ENCODE measurements at places on chromosomes 2 and 18.

GRCh38 chr2:171703574-171704347, 16.5 kb downstream of the DYNC1I2 start:
- no peak overlapping the region for H3K27ac ChIP-seq
- peaks cover 43% of the 10 kb centered on the region for H3K36me3 ChIP-seq
- no peaks in the 10 kb centered on the region for H3K27me3 ChIP-seq
- peak; percentile 30 for DNase-seq
- no peak overlapping the region for H3K4me3 ChIP-seq

DNA sequence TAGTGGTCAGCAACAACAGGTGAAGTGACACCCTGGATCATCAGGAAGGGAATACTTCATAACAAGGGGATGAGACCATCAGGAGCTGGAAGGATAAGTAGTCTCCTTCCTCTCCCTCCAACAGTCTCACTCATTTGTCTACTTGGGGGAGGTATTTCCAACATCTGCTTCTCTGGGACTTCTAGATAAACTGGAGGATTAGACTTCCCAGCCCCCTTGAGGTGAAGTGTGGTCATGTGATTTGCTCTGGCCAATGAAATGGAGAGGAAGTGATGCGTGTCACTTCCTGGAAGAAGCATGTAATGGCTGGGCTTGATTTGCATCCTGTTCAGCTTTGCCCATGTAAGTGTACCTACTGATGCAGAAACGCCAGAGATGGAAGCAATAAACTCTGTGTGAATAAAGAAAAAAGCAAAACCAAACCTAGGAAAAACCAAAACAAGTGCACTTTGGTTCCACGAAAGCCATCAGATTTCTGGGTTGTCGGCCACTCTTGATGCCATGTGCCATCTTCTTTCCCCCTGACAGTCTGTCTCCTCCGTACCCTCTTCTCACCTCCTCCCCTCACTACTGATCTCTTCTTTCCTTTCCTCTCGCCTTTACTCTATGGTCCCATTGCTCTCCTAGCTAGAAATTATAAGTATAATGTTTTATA, 76.1 kb upstream of the DNMT3A start:
- H3K27me3 ChIP-seq: no peaks in the 10 kb centered on the region
- no peak overlapping the region for H3K27ac ChIP-seq
- DNase-seq: no peak
- no peak overlapping the region for H3K4me3 ChIP-seq

DNA sequence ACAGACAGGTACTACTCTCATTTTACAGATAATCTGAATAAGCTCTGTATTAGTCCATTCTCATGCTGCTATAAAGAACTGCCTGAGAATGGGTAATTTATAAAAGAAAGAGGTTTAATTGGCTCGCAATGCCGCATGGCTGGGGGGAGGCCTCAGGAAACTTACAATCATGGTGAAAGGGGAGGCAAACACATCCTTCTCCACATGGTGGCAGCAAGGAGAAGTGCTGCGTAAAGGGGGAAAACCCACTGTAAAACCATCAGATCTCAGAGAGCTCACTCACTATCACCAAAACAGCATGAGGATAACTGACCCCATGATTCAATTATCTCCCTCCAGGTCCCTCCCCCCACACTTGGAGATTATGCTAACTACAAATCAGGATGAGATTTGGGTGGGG, 254.4 kb downstream of the KCNE4 start:
- H3K27ac ChIP-seq: no peak overlapping the region
- H3K4me1 ChIP-seq: no peaks in the 10 kb centered on the region
- no peaks in the 10 kb centered on the region for H3K27me3 ChIP-seq
- no peak for DNase-seq
- no peak overlapping the region for H3K4me3 ChIP-seq

GRCh38 chr2:145411493-145411892, 891.6 kb upstream of the ZEB2 start:
- H3K36me3 ChIP-seq: no peaks in the 10 kb centered on the region
- H3K4me3 ChIP-seq: no peak overlapping the region
- no peaks in the 10 kb centered on the region for H3K4me1 ChIP-seq
- H3K27ac ChIP-seq: no peak overlapping the region
- DNase-seq: no peak
- no peaks in the 10 kb centered on the region for H3K27me3 ChIP-seq

DNA sequence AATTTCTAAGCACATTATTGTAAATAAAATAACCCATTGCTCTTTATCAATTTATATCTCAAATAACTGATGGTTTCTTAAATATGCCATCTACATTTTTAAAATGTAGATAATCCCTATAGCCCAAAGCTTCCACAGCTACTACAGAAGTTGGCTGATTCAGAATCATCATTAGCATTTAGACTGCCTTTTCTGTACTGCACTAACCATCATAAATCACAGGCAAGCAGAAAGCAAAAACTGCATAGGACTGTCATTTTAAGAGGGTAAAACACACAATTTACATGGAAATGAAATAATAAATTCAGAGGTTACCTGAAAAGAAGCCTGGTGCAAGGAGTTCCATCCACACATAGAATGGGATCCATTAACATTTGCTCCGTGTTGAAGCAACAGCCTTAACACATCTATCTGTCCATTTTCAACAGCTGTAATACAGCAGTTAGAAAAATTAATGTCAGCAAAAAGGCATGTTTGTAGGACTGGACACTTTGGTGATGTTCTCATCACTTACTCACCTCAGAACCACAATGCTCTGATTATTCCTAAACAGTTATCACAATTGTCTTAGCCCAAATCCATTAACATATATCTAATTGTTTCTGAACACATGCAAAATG, 38.4 kb upstream of the CHAC2 start:
- H3K4me1 ChIP-seq: no peaks in the 10 kb centered on the region
- H3K27me3 ChIP-seq: no peaks in the 10 kb centered on the region
- no peak overlapping the region for H3K27ac ChIP-seq

DNA sequence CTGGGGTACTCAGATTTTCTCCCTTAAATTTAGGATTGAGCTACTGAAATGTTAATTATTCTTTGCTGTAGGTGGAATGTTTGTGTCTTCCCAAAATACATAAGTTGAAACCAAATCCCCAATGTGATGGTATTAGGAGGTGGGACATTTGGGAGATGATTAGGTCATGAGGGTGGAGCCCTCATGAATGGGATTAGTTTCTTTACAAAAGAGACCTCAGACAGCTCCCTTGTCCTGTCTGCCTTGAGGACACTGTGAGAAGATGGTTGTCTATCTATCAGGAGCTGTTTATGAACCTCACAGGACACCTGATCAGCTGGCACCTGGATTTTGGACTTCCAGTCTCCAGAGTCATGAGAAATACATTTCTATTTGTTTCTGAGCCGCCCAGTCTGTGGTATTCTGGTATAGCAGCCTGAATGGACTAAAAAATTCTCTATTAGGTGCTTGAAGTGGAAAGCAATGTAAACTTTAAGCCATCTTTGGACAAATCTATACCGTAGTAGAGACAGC, 99.2 kb upstream of the UXS1 start:
- no peaks in the 10 kb centered on the region for H3K36me3 ChIP-seq
- no peak overlapping the region for H3K27ac ChIP-seq
- H3K4me1 ChIP-seq: no peaks in the 10 kb centered on the region
- H3K27me3 ChIP-seq: no peaks in the 10 kb centered on the region
- H3K4me3 ChIP-seq: no peak overlapping the region

- no peaks in the 10 kb centered on the region for H3K27me3 ChIP-seq
- DNase-seq: no peak
- H3K27ac ChIP-seq: no peak overlapping the region
- no peaks in the 10 kb centered on the region for H3K36me3 ChIP-seq
Observed at GRCh38 chr2:169039702-169040101, 8.6 kb upstream of the ABCB11 start.
